ENCODE measurements at places on chromosomes 1 and 21.

DNA sequence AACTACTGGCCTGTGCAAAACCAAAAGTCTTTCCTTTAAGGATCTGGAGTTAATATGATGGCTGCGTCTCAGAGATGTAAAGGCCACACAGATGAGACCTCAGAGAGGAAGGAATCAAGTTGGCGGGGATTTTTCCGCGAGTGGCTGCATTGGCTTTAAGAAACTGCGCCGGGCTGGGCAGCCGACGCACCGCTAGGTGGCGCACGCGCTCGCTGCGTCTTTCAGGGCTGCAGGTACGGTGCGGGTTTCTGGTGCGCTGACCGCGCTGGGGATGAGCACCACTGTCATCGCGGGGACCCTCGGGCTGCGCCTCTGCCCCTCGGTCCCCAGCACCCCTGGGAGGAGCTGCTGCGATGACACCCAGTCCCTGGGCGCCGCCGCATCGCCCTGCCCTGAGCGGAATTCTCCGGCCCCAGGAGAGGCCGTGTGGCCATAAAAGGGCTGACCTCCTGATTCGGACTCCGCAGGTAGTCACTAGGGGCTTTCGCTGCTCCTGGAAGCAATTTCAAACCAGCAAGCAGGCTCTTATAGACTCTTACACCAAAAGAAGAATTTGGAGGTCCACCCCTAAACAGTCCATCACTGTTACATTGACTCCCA, 241.0 kb downstream of the KCNJ6 start:
- peak; percentile 23 for DNase-seq

GRCh38 chr1:171984850-171985485, 143.7 kb downstream of the DNM3 start:
- DNase-seq: peak; percentile 4

- no peak for DNase-seq
Observed at GRCh38 chr1:82030830-82031229, 230.1 kb downstream of the ADGRL2 start.

- no peak for DNase-seq
Observed at GRCh38 chr21:38455403-38455802, 42.9 kb downstream of the ERG start.

- DNase-seq: no peak
Observed at GRCh38 chr1:168974117-168974516, 132.4 kb upstream of the ATP1B1 start.

GRCh38 chr1:204319462-204319861, 40.3 kb downstream of the PLEKHA6 start:
- DNase-seq: no peak
